Activated naive CD4-positive, alpha-beta T cell treated with anti-CD3 and anti-CD28 coated beads, Interleukin-2, amount 50 U/mL, for 72 hours (primary cell): ENCODE measurements at places on chromosomes 3 and 15. TPM values are rescaled to one million over a fixed set of nuclear protein-coding genes. Genes with fewer than 3 reads are reported as not detected.

- DNase-seq = no peak
Measured at GRCh38 chr3:8842293-8842692, 72.9 kb upstream of the OXTR start.

- DNase-seq = no peak
Measured at GRCh38 chr3:34449305-34449704, 650.9 kb downstream of the PDCD6IP start.

KIF23 gene
- 45.0 TPM for total RNA-seq

DNA sequence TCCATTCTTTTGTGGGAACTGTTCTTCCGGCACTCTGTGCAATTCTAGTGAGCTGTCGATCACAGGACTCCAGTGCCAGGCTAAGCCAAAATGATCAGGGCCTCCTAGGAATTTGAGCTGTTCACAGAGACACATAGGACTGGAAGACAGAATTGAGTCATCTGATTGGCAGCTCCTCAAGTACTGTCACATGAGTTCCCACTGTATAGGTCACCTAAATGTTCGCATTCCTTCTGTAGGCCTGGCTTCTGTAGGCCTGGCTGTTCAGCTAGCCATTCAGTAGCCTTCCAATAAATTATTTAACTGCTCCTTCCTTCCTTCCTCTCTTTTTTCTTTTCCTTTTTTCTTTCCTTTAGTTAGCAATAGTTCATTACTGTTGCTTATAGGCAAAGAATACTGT lies 4.3 kb downstream of the PROS1 start:
- DNase-seq = no peak

DNA sequence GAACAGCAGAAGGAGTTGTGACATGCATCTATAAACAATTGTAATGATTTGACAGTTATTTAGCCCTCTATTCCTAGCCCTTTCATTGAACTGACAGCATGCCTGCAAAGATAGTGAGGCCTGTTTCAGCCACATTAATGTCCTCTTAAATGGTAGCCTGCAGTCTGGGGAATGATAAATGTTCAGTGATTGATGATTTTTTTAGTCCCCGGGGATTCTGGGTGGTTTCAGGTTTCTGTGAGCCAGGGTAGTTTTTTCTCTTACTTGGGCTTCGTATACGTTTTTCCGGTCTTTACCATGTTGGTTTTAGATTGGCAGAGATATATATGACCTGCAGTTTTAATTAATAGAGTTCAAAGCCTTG lies 172.0 kb downstream of the TCF12 start:
- no peak for DNase-seq

GRCh38 chr3:129429080-129429451 lies 630 bp upstream of the EFCAB12 start:
- no peak for DNase-seq

DNA sequence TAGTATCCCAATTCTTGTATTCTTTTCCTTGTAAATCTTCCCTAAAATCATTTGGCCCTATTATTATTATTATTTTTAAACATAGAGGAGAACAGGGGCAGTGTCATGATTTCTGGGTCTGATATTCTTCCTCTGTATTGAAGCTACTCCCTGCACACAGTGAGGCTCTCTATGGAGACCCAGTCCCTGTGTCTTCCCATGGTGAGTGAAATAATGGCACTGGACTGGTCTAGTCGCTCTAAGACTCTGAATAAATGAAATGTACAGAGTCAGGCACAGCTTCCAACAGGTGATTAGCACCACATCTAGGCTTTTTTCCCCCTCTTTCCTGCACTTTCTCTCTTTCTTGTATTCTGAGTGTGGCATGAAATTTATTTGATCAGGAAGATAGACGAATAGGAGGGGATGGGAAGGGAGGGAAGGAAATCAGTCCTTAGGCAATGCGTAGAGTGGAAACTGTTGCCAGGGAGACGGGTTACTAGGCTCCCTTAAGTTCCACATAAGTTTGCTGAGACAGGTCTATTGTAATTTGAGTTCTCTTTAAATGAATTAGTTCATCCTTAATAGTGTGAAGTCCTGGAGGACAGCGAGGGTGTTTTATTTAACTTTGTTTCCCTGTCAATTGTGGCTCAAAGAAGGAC lies 49.0 kb upstream of the NDN start:
- DNase-seq = no peak

HTR3E gene
- total RNA-seq = not detected

- DNase-seq = no peak
Measured at GRCh38 chr3:182902236-182902635, 78.1 kb downstream of the DCUN1D1 start.

- DNase-seq = no peak
Measured at GRCh38 chr15:78408961-78409360, 29.1 kb upstream of the IREB2 start.

DNA sequence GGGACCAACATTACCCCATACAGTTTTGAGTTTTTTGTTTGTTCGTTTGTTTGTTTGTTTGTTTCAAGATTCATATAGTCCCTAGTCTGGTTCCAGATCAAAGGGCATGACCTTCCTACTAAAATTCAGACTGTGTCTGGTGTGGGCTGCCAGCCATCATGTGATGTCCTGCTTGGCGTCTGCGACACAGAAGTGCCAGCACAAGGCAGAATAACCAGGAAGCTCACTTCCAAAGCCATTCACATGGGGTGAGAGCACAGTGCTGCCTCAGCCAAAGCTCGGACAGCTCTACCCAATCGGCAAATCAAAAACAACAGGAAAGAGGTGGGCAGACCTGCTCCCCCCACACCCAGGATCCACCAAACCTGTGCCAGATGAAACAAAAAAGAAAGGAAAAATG lies 142.6 kb upstream of the THBS1 start:
- DNase-seq = no peak

DNA sequence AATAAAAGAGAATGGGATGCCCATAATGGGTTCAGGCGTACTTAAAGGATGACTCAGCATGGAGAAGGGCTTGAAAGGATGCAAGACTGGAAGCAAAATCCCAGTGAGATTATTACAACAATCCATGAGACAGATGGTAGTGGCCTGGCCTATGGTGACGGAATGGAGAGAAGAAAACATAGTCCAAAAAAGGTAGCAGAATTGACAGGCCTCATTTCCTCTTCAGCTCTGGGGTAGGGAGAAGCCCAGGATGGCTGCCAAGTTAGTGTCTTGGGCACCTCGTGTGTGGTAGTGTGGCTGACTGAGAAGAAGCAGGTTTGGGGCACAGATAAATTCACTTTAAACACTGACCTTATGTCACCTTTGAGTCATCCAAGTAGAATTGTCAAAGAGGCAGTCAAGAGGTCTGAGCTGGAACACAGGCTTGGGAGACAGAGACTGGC lies 18.1 kb downstream of the MB21D2 start:
- no peak for DNase-seq

DNA sequence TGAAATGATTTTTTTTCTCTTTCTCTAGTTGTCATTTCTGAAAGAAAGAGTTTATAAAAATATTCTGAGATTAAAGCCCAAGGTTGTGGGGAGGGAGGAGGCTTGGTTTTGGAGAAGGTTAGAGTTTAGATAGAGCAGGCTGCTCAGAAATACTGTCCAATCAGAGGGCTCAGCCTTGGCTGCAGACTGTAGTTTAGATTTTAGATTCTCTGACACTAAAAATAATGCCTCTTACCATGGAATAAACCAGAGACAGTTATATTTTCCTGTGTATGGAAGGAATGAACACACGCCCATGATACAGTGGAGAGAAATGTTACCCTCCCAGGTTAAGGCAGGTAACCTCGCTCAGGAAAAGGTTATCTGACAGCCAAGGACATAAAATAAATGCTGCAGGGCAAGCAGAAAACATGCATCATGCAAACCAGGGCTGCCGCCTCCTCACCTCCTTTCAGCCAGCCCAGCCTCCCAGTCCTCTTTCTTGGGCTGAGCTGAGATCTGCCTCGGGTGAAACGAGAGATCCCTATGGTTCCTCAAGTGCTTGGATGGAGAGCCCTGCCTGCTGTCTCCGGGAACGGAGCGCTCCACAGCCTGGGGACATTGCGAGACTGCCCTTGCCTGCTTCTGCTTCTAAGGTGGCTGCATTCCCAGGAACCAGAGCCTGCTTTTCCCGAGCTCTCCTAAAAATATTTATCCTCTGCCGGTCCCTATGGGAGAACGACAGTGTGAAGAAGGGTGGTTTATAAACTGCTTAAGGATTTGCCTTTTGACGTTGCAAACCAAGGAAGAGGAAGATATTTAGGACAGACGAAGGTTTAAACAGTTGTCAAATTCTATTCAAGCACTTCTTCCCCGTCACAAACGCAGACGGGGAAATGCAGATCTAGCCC lies 848 bp downstream of the NCEH1 start:
- DNase-seq = no peak
